Right ventricle myocardium inferior (tissue), 1 donor: ENCODE measurements at places on chromosomes 4 and X. TPM values are rescaled to one million over a fixed set of nuclear protein-coding genes. Genes with fewer than 3 reads are reported as not detected.

TNMD gene
- total RNA-seq = 0.19 TPM

USP17L17 gene
- total RNA-seq = not detected

TIGD4 gene
- total RNA-seq = not detected

ARMCX2 gene
- total RNA-seq = 30.2 TPM

PNMA3 gene
- total RNA-seq = 1.4 TPM

- no peak for DNase-seq
Measured at GRCh38 chr4:155512817-155513216, 136.1 kb upstream of the MAP9 start.

- DNase-seq = no peak
Measured at GRCh38 chr4:183081116-183081469, 18.0 kb upstream of the WWC2 start.

GRCh38 chrX:152927858-152928760 is 30.2 kb downstream of the ZNF185 start:
- no peak for DNase-seq

DNA sequence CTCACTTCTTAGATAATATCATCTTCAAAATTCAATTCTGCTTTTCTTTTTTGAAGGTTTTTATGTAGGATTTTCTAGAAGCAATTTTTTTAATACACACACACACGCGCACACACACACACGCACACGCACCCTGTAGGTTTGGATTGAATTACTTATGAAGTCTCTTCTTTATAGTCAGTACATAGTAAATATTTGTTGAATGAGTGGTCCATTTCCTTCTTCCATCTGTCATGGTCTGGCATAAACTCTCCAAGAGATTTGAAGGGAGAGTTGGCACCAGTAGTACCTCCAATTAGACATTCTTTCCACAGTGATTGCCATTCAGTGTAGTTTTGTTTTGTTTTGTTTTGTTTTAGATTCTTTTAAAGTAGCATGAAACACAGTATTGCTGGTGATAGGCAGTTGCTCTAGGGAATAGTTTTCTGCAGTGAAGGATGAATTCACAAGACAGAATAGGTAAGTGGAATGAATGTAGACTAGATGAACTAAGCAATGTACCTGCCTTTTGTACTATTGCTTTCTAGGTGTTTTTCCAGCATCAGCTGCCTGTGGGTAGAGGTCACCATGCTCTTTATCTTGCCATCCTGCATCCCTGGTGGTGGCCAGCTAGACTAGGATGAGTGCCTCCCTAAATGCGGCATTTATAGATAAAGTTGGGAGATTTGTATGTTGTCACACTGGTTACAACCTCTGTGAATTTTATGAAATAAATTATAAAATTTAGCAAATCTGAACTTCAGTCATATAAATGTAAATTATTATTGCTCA is 20.5 kb downstream of the PDLIM5 start:
- no peak for DNase-seq

DNA sequence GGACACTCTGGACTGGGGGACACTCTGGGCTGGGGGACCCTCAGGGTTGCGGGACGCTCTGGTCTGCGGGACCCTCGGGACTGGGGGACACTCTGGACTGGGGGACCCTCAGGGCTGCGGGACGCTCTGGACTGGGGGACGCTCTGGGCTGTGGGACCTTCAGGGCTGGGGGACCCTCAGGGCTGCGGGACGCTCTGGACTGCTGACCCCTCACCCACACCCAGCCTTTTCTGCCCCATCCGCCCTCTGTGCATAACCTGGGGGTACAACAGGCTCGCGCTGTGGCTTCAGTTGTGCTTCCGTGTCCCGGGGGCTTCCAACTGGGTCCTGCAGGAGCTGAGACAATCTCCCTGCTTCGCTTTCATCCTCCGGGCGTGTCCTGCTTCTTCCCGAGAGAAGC is 766.0 kb downstream of the TRIML1 start:
- DNase-seq = peak; percentile 62

DNA sequence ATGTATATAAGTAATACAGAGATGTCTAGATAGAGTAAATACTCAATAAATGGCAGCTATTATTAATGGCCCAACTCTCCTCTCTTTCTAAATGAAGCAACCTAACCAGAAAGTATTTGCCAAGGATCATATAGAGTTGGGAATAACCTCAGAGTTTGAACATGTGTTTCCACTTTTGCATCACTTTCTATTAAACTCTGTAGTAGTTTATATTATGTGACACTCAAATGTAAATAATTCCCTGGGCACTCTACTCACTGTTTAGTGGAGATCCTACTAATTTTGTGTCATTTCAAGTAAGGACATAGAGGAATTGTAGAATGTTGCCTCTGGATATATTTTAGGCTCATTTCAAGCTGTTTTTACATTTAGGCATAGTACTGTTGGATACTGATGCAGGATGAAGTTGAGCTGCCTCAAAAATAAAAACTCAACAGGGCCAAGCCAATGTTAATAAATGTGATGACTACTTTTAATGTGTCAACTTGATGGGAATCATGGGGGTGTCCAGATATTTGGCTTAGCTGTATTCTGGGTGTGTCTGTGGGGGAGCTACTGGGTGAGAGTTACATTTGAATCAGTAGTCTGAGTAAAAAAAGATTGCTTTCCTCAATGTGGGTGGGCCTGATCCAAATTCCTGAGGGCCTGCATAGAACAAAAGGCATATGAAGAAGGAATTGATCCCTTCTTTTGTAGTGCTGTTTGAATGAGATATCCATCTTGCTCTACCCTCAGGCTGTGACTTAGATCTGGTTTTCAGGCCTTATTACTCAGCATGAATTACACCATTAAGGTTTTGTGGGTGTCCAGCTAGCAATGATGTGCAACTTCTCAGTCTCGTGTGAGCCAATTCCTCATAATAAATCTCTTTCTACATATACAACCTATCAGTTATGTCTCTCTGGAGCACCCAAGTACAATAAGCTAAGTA is 1368.2 kb downstream of the STIM2 start:
- DNase-seq = no peak

DNA sequence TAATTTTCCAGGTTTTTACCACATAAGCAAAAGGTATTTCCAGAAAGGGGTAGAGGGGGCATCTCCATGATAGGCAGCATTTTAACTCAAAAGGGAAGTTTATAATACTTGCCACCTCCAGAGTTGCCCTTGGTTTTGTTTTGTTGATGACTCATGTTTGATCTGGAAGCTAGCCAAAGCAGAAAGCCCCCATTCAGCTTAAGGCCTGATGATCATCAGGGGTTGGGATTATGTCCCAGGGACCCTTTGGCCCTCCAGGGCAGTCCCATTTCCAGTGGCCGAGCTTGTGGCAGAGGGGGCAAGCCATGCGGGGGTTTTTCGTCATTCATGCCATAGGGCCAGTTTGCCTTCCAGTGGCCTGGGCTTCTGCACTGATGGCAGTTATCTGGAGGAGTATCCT is 143.0 kb upstream of the PLAC1 start:
- DNase-seq = no peak

- DNase-seq = no peak
Measured at GRCh38 chrX:119359618-119360382, 39.3 kb upstream of the SLC25A43 start.

DNA sequence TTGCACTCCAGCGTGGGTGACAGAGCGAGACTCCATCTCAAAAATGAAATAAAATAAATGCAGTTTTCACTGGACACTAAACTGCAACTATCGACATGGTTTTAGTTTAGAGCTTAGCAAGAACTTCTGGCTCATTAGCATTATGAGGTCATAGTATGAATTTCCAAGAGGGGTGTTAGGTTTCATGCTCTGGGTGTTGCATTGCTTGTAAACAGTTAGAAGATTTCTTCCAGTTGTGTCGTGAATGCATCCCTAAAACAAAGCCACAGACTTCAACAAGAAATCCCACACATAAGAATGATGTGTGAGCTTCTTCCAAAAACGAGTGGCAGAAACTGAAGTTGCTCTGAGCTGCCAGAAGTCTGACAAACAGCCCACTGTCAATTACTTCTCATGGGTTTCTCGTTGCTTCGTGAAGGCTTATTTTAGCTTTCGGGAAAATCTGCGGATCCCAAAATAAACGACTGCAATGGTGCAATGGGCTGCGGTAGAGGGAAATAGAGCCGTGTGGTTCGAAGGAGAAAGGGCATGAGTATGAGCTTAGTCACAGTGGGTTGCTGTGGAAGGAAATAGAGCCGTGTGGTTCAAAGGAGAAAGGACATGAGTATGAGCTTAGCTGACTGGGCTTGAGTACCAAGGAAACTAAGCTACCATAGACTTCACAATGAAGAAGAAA is 354.9 kb downstream of the DHRSX start:
- no peak for DNase-seq

DNA sequence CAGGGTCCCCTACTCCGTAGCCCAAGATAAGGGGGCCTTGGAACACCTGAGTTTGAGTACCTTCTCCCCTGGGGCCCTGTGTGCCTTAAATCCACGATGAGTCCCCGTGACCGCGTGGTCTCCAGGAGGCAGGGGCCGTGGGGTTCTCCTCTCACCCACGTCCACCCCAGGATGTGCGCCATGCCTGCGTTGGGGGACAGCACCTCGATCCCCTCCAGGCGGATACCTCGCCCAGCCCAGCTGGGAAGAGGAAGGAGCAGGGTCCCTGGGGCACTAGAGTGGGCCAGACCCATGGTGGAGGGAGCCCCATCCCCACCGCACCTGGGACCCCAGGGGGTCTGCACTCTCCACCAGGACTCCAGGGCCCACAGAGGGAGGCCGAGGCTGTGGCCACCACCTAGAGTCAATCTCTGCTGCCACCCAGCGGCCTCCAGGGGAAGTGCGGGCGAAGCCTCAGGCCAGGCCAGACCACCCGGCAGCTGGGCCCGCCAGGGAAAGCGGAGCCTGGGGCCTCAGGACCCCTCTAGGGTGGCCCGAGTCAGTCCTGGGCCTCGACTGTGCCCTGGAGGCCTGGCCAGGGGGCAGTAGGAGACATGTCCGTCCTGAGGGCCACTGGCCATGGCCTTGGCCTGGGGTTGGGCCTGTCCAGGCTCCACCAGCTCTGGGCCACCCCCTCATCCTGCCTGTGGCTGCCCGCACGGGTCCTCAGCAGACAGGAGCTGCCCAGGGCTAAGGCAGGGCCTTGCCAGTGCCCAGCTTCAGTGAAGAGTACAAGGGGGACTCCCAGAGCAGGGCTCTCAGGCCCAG is 55.0 kb downstream of the FAM53A start:
- DNase-seq = peak; percentile 87

GRCh38 chrX:12421918-12422317 is 283.6 kb downstream of the FRMPD4 start:
- DNase-seq = no peak

- DNase-seq = no peak
Measured at GRCh38 chr4:183989461-183989860, 84.4 kb downstream of the STOX2 start.

DNA sequence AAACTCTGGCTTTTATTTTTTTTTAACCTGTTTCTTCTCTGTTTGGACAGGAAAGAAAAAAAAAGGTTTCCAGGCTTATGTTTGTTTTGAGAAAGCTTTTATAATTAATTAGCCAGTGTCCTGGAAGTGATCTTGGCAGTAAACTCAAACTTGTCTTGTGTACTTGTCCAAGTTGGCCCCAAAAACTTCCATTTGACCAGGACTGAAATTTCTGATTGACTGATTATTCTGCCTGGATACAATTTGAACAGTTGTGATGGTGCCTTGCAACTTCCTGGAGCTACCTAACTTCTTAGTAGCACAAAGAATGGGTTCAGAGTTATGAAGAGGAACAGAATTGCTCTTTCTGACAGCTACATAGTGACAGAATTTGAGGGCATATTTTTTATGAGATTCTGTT is 62.0 kb downstream of the SLC4A4 start:
- no peak for DNase-seq
